Stimulated activated CD8-positive, alpha-beta memory T cell treated with anti-CD3 and anti-CD28 coated beads, Interleukin-4, amount 100 ng/mL, for 1 hour (primary cell): ENCODE measurements at places on chromosomes 5 and 9.

- no peak for DNase-seq
These were observed 30.0 kb upstream of the GRIA1 start for GRCh38 chr5:153460421-153460820.

DNA sequence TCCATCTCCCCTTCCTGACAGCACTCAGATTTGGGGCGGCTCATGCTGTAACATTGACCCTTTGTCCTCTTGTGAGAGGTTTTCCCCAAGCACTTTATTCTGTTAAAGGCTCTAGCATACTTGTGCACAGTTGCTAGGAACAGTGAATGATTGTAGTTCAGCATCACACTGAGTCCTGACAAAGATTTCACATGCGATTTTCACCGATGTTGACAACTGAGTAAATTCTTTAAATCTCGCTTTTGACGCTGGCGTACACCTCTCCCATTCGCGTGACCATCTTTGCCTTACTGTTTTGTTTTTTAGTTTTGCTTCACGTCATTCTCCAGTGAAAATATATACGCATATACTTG lies 780 bp downstream of the CDC37L1 start:
- no peak for DNase-seq

DNA sequence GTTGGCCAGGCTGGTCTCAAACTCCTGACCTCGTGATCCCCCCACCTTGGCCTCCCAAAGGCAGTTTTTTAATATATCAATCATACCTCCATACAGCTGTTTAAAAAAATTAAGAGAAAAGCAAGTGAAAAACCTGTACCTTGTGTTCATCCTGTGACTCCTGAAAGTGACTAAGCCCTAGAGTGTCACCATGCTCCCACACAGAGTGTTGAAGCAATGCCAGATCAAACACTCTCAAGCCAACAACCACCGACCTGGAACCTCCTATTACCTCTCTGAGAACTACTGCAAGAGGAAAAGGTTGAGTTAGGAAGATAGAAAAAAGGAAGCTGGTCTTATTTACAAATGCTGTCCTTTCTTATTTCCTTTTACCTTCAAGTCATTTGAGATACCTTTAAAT lies 123.5 kb downstream of the RASEF start:
- DNase-seq, result no peak

DNA sequence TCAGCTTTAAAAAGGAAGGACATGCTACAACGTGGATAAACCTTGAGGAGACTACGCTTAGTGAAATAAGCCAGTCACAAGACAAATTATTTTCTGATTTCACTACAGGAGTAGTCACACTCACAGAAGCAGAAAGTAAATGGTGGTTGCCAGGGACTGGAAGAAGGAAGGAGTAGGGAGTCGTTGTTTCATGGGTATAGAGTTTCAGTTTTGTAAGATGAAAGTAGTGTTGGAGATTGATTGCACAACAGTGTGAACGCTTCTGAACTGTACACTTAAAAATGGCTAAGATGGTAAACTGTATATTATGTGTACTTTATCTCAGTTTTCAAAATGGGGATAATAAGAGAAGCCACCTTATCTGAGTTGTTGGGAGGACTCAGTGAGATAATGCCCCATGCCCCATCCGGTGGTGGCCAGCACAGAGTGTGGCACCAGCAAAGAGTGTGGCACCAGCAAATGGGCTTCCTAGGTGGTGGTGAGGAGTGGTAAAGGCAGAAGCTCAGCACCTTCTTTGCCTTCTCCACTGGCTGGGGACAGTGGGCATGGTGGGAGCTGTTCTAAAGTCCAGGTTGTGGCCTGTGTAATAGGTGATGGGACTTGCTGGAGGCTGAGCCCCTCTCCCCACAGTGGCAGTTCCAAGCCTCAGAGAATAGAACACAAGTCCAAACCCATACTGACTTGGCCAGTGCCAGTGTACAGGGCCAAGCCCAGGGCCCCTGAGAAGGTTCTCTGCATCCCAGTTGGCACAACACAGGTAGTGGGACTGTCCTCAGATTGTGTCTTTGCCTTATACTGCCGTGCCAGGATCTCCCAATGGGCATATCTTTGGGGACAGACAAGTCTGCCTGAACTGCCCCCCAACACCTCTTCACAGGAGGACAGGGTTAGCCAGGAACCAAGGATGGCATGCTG lies 4.4 kb downstream of the SLC22A4 start:
- no peak for DNase-seq

DNA sequence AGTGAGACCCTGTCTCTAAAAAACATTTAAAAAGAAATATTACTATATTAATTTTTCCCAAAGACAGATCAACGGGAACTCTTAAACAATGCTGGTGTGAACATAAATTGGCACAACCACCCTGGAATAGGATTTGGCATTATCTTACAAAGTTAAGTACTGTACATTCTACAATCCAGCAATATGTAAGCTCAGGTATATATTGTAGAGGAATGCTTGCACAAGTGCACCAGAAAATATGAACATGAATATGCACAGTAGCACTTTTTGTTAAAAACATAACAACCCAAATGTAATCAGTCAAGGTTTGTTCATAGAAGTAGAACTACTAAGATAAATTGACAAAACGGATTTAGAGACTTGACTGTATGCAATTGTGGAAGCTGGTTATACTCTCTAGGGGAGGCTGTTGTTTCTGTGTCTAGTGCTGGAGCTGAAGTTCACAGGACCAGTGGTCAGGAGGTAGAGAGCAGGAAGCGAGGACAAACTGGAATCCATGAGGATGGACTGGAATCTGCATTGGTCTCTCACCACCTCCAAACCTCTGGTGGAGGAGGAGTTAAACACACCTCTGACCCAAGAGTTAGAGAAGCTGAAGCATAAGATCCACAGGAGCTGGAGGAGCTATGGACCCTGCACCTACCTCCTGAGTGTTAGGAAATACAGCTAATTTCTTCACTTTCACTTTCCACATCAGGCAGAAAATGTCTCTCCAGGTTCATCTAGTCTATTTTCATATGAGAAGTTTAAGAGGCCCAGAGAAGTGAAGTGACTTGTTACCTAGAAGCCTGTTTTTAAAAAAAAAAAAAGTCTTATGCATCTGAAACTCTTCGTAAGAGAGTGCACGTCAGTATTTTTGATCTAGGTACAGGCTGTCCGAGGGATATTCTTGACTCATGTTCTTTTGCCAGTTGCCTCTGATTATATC lies 20.3 kb upstream of the RIC1 start:
- no peak for DNase-seq

- no peak for DNase-seq
These were observed 1.4 kb upstream of the TRIO start for GRCh38 chr5:14141764-14142163.
